ENCODE measurements at places on chromosomes 13 and 19. TPM values are rescaled to one million over a fixed set of nuclear protein-coding genes. Genes with fewer than 3 reads are reported as not detected.

The CATSPERD gene
- total RNA-seq, result not detected

The MAP4K1 gene
- total RNA-seq, result 0.30 TPM

The KISS1R gene
- total RNA-seq, result not detected

DNA sequence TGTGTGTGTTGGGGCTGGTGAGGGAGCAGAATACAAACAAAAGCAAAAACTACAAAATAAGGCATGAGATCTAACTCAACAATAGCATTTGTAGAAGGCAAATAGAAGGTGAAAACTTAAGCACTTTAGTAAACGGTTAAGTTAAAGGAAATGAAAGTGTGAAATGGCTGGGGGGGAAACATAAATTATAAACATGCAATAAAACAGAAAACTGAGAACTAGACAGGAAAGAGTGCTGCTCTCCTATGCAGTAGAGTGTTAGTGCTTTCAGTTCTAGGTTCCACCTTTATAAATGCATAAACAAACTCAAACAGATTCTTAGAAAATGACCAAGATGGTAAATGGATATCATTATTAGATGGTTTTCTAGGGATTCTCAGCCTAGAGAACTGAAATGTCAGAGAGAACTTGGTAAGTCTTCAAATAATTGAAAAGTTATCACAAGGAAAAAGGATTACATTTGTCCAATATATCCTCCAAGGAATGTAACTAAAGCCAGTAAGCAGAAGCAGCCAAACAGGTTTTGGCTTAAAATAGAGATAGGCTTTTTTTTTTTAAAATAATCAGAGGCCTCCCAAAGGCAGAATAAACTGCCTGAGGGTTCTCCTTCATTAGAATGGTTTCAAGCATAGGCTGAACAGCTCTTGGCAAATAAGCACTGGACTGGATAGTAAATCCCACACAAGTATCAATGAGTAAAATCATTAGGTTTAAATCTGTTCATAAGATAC is 23.3 kb downstream of the RBM26 start:
- no peak for DNase-seq

GRCh38 chr13:107258599-107259187 is 690.8 kb upstream of the ARGLU1 start:
- peak; percentile 89 for DNase-seq

- DNase-seq, result peak; percentile 12
Observed at GRCh38 chr19:5001615-5002014, 32.7 kb downstream of the KDM4B start.

- DNase-seq, result no peak
Observed at GRCh38 chr13:31733066-31733465, 6.3 kb upstream of the RXFP2 start.

The AMER2 gene
- not detected for total RNA-seq

- DNase-seq, result no peak
Observed at GRCh38 chr19:22257381-22257780, 28.9 kb upstream of the ZNF729 start.

DNA sequence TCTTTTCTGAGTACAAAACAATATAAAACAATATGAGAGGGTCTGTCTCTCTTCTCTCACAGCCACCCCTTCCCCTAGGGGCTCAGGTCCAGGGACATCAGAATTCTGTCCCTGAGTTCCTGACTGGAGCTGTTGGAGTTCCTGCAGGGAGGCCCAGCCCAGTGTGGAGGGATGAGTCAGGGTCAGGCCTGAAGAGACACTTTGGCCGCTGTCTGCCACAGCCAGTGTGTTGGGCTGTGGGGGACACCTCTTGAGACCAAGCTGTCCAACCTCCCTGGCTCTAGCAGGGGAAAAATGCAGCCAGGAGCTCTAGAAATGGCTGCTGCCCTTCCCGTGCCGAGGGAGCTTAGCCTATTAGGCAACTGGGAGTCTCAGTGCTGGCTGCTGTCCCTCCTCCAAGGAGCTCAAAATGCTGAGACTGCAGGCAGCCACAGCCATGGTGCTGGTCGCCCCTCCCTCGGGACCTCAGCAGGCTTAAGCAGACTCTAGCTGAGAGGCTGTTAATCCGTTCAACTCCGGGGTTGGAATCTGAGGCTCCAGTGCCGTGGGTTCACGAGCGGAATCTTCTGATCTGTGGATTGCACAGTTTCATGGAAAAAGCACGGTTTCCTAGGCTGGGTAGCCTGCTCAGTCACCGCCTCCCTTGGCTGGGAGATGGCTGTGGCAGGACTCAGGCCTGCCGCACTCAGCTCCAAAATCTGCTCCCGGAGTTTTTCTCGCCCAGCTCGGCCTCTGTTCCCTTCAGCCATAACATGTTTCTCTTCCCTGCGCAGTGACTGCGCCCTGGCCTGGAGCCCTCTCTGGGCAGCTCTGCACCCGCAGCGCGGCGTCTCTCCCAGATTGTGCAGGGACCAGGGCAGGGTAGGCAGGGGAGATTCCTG is 3.8 kb upstream of the ZNF626 start:
- peak; percentile 14 for DNase-seq

- DNase-seq, result no peak
Observed at GRCh38 chr19:6999933-7000332, 21.3 kb downstream of the MBD3L2B start.

GRCh38 chr19:47305309-47305751 is 4.3 kb upstream of the C5AR1 start:
- peak; percentile 75 for DNase-seq

The SHANK1 gene
- 3.6 TPM for total RNA-seq

DNA sequence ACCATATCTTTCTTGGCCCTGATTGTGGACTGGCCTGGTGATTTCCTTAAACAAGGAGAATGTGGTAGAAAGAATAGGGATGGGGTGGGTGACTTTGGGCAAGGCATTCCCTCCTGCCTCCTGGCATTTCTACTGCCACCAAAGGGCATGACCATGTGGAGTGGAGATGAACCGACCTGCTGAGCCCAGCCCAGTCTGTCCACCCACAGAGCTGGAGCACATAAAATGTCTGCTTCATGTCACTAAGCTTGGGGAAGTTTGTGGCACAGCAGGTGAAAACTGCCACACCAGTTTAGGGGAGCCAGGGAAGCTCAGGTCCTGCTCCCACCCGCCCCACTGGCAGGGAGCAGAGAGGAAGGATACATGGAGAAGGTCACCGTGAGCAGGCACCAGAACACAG is 6.3 kb downstream of the TMEM161A start:
- DNase-seq, result no peak
